ENCODE measurements at places on chromosomes 13 and 19.

GRCh38 chr13:90968166-90968904, 379.2 kb upstream of the MIR17HG start:
- DNase-seq: peak; percentile 1

DNA sequence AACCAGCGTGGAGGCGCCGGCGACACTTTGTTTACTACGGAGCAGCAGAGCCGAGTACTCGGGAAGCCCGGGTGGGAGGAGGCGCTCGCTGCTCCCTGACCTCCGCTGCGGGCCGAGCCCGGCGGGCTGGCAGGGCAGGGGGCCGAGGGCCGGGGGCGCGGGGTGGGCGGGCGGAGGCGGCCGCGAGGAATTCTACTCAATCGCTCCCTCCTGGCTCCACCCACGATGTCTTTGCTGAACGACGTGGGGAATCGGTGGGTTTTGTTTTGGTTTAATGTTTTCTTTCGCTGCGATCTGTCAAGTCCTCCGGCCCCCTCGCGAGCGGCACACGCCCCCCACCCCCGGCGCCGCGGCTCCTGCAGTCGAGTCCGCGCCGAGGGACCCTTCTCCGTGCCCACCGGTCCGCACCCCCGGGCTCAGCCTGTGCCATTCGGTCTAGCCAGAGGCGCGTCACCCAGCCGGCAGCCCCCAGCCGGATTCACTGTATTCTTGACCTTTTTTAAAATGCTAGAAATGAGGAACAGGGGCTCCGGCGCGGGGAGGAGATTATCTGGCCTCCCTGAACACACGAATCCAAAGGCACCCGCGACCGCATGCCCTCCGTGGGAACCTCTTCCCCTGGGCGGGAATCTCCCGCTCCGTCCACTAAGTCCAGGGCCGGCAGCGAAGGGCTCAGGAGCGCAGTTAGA, 636 bp upstream of the FOXO1 start:
- DNase-seq: peak; percentile 13

DNA sequence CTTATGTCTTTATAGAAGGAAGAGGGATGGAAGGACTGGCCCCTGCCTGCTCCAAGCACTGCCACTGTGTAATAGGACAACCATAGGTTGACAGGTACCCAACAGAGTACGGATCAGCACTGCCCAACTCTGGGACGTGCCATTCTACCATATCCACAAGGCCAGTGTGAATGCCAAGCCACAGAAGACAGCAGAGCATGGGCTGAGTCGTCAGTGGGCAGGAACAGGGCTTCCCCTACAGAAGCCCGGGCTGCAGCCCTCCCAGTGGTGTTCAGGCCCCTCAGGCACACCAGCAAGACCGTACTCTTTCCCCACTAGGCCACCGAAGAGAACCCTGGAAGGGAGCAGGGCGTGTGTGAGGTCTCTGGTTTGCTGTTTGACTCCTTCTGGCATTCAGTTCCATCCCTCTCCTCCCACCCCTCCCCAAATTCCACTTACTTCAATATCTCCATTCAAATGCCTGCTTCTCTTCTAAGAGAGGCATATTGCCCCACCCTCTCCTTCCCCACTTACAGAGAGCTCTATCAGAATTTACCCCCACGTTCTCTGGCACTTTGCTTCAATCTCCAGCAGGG, 209.4 kb downstream of the FOXO1 start:
- no peak for DNase-seq

DNA sequence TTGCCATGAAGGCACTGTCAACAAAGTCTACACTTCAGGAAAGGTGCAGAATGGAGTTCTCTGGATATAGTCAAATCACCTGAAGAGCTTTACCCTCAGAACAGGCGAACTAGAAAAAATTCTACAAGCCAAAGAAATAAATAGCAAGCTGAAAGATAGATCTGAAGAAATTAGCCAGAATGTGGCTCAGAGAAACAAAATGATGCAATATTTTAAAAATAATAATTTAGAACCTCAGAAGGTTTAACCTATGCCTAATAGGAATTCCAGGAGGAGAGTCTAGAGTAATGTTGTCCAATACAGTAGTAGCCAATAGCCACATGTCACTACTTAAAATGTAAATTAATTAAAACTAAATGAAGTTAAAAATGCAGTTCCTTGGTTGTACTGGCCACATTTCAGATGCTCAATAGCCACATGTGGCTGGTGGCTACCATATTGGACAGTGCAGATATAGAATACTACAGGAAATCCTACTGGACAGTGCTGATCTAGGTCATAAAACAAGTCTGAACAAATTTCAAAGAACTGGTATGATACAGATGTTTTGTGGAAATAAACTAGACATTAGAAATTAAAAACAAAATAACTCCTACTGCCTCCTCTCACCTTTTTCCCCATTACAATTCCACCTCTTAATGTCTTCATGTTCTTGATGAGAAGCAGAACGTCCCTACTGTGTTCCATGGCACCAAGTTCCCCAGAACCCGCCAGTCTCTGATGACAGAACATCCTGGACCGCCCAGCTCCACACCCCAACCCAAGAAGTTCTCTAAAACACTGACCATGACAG, 679 bp upstream of the CDADC1 start:
- DNase-seq: no peak

GRCh38 chr19:51476164-51476563, 2.2 kb upstream of the CEACAM18 start:
- DNase-seq: no peak

GRCh38 chr19:41787055-41787454, 9.3 kb upstream of the CEACAM3 start:
- no peak for DNase-seq

DNA sequence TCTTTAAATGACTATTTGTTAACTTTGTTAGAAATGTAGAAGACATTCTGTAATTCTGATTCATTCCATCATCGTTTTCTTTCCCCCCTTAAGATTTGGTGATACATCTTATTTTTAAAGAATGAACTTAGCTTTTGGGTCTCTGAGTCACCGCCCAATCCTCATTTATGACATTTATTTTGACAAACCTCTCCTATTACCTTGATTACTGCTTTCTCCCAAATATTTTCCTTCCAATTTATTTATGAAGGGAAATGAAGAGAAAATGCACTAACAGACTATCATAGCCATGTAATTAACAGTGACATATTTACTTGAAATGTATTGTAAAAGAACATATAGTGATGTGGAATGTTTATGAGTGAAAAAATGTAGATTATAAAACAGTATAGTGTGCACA, 241.6 kb downstream of the DCLK1 start:
- DNase-seq: no peak

DNA sequence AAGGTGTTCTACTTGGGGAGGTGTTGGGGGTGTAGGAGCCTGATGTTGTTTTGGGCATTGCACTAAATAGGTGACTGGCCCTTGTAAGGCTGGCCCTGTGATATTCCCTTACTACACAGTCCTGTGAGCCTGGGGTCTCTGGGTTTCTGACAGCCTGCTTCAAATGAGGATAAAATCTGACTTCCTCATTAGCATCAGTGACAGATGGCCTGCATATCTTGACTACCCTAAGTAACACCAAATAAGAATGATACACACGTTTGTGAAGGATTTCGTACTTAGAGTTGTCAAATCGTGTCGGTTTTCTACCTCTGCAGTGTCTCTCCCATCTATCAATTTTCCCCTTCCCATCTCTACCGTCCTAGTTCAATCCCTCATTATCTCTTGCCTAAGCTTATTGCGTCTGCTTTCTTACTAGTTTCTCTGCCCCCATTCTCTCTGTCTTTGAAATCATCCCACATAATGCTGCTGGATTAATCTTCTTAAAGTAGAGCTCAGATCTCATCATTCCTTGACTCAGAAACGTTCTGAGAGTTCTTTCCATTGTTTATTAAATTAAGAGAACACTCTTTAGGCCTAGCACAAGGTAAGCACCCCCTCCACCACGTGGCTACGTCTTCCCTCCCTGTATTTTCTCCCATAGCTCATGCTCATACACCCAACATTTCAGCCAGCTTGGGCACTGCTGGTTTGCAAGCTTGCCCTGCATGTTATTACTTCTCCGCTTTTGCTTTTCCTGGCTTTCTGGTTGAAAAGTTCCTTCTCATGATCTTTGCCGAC, 26.2 kb upstream of the CNMD start:
- no peak for DNase-seq

DNA sequence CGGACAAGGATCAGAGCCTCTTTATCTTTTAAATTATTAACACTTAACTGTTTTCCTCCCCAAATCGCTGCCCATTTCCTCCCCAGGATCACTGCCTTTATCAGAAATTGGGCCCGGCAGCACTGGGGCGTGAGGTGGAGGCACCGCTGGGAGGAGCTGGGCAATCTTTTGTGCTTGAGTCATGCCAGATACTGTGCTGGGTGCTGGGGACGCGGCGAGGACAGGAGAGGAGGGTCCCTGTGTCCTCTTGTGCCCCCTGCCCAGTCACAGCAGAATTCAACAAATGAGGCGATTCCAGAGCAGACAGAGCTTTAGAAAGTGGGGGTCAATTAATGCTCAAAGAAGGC, 347.8 kb downstream of the ZNF536 start:
- no peak for DNase-seq

GRCh38 chr19:15129856-15130585, 22.8 kb downstream of the SYDE1 start:
- no peak for DNase-seq

DNA sequence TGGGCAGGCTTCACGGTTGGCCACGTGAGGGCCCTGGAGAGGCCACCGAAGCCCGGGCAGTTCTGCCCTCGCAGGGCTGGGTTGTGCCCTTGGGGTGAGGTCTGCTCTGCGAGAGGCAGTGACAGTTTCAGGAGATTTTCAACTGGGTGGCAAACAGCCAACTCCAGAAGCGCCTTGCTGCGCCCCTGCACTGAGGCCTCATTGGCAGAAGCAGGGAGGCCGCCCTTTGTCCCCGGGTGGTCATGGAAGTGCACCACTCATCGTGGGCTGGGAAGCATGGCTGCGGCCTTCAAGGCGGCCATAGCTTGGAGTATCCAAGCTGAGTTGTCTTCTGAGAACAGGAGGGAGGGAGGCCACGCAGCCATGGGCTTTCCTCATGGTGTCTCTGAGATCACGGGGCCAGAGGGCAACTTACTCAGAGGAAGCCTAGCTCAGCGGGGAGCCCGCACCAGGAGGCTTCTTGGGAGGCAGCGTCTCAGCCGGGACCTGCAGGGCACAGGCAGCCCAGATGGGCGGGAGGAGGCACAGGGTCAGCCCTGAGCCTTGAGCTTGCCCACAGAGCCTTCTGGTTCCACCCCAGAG, 14.8 kb downstream of the PLEKHJ1 start:
- DNase-seq: no peak

DNA sequence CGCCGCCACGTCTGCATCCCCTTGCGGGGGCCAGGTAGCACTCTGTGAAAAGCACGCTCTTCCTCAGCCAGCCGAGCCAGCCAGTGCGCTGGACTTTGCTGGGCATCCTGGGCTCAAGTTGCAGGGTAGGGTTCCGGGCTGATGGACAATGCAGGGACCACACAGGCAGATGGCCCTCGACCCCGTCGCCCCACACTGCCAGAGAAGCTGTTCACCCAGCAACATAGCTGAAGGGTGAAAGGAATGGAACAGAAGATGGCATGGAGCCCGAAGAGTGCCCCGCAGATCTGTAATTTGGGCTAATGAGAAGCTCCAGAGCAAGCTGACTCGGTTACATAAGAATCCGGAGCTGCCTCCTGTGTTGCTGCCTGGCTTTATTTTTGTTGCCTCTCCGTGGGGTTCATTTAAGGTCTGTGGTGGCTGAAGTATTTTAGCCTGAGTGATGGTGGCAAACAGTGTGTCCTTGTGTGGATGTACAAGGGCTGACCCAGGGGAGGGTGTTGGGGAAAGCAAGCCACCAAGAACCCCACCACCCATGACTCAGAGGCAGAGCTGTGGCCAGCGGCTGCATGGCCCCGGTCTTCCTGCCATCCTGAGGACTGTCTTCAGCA, 105.8 kb downstream of the SOX1 start:
- DNase-seq: no peak

GRCh38 chr13:37134411-37135041, 29.1 kb upstream of the CSNK1A1L start:
- no peak for DNase-seq

GRCh38 chr19:48319647-48320541, 5.5 kb upstream of the EMP3 start:
- peak; percentile 81 for DNase-seq

- no peak for DNase-seq
Observed at GRCh38 chr13:48775804-48776203, 122.1 kb downstream of the CYSLTR2 start.

- no peak for DNase-seq
Observed at GRCh38 chr19:7417671-7418324, 69.1 kb downstream of the ARHGEF18 start.

DNA sequence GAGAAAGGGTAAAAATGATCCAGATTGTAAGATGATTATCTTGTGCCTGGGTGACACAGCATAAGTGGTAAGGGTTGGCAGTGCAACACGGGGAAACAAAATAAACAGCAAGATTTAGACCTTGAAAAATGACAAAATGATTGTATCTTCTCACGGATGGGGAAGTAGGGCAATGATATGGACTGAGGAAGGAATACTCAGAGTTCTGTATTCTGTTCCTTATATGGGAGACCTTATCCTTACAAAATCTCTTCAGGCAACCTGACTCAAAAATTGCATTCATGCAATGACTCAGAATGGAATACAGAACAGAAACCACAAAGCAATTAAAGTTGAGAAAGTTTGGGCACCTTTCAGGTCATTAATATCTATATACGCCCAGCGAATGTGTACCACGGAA, 149.0 kb downstream of the HS6ST3 start:
- no peak for DNase-seq

- DNase-seq: no peak
Observed at GRCh38 chr13:88585861-88586260, 914.7 kb downstream of the SLITRK5 start.
